ENCODE measurements at places on chromosomes 7 and 10.

DNA sequence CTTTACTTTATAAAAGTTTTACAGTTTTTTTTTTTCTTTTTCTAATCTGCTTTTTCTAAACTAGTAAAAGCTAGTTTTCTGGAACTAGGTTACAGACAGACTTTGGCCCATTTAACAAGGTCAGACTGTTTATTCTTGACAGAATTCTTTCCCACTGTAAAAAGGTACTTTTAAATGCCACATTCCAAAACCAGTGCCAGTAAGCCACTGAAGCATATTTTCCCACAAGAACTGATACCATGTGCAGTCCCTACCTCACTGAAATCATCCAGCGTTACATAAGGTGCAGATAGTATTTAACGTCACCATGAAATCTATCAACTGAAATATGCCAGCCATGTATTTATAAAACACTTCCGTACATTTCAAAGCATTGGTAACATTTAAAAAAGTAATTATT is 121.6 kb downstream of the CDK6 start:
- DNase-seq, result no peak

DNA sequence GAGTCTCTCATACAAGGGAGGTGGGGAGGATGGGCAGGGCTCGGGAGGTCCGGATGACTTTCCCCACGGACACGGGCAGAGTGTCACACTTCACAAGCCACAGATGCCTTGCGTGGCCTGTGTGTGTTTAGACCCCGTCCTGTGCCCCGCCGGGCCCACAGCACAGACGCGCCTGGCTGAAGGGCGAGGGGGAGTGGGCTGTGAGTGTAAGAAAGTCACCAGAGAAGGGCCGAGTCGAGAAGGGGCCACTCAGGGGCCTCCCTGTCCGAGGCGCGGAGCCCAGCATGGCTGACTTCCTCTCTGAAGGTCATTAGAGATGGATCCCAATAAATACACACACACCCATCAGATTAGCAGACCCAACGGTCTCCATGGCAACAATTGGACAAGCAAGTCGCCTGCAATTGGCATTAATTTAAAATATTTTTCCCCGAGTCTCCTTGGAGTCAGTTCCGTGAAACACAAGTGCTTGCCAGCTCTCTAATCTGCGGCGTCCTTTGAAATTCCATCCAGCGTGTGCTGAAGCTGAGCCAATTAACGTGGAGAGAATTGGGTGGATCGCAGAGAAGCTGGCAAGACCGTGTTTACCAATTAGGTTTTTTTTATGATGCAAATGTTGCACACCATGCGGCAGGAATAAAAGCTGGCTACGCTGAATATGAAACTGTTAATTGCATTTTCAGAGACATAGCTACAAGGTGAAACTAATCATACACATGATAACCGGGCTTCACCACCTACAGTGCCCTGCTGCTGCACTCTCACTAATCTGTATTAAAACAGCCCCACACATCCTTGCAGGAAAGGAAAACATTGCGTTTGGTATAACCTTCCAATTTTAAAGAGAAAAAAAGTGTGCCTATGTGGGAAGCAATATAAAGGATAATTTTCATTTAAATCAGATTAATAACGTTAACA is 571.2 kb downstream of the PTPRN2 start:
- no peak for DNase-seq

GRCh38 chr7:45588466-45588865 is 14.3 kb downstream of the ADCY1 start:
- no peak for DNase-seq

DNA sequence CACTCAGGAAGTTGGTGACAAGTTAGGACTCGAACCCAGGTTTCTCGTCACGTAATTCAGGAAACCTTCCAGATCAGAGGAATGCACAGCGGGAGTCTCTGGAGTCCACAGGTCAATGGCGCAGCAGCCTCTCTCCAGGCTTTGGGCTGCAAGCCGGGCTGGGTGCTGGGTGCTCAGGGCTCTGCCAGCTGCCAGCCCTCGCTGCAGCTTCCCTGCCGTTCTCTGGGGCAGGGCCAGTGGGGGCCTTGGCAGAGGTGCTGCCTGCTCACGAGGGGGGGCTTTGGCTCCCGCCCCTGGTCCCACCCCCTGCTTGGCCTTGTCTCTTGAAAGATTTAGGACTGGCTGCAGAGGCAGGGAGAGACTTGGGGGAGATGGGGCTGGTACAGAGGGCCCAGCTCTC is at the start of gene TACR2:
TSS of gene TACR2 (minus strand) at position 224 of the 400 bp plus-strand sequence. CDS start 595 bp downstream, outside the sequence.
- no peak for DNase-seq

GRCh38 chr7:23184709-23185359 is 3.0 kb downstream of the NUP42 start:
- DNase-seq, result no peak

DNA sequence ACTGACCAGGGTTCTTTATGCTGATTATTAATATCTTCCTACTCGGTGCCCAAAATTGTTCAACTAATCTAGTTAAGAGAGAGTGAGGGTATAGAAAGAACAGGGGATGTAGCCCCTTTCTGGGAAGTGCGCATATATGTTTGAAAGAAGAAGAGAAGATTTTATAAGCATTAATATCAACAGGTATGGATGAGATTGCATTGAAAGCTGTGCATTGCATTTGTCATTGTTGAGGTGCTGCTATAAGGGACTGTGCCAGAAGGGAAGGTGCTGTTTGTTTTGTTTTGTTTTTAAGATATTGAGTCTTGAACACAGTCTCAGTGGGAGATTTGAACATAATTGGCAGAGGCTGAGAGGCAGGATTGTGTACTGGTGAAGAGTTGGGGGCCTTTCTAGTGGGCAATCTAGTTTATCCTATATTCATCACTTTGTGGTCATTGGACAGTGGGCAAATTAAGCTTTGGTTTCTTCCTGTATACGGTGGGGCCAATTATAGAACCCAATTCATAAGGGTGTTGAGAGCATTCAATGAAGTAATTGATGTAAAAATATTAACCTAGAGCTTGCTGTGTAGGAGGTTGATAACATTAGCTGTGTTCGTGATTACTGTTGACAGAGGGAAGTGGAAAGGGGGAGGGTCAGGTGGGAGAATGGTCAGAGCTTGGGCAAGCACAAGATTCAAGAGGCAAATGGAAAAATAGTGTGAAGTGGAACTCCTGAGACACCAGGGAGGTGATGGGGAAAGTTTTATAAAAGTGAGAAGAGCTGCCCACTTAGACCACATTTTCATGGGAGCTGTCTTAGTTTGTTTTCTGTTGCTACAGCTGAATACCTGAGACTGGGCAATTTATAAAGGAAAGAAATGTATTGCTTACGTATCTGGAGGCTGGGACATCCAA is 19.9 kb upstream of the PCGF5 start:
- peak; percentile 21 for DNase-seq

GRCh38 chr7:55567571-55567970 is 4.7 kb downstream of the VOPP1 start:
- peak; percentile 31 for DNase-seq

GRCh38 chr10:71998840-71999194 is 34.6 kb downstream of the CHST3 start:
- no peak for DNase-seq

DNA sequence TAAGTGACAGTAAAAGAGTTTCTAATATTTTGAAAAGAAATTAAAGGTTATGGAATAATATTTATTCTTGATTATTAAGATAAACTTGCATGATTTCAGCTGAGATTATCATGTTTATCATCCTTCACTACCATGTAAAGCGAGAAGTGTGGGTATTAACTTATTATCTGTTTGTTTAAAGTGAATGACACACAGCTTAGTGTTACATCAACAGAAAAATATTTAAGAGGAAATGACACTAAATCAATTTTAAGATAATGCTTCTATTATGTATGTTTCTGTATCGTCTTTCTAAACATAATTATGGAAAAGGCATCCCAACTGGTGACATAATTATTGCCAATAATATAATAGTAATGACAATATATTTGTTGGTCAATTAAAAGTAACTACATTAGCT is 213.1 kb downstream of the PCDH15 start:
- no peak for DNase-seq

DNA sequence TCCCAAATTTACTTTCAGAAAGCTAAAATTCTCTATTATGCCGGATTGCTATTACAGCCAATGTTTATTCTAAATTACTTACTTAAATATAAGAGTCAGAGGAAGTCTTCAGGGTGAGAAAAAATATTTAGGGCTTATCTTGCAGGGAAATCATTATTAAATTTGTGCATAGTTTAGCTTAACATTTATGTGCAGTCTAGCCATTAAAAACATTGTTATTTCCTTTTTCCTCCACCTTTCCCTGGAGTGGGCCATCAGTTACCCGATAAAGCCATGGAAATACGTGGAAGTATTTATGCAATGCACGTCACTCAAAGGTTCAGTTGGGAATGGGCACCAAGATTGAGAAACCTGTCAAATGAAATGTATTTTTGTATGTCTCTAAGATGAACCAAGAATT is 9.5 kb upstream of the TAS2R60 start:
- DNase-seq, result no peak

DNA sequence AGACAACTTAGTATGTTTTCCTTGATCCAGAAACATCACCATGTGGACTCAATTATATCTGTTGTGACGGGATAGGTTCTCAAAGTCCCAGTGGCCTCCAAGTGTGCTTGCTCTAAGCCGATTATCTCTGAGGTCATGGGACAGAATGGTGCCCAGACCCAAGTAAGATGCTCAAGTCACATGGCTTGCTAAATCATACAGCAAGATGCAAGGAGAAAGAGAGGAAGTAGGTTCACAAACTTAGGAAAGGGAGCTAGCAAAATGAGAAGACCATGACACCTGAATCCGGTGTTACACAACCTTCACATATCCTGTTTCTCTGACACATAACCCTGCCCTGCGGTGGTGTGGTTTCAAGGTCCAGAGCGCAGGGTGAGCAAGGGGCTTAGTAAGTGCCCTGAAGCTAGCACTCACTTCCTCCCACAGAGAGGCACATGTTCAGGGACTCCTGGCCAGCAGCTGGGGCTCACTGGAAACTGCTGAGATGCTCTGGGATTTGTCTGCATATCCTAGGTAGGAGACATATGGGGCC is 590.9 kb upstream of the ANKRD30A start:
- peak; percentile 18 for DNase-seq

- DNase-seq, result no peak
Observed at GRCh38 chr7:1576521-1577253, 6.9 kb upstream of the PSMG3 start.
